ENCODE measurements at places on chromosomes 4 and X. TPM values are rescaled to one million over a fixed set of nuclear protein-coding genes. Genes with fewer than 3 reads are reported as not detected.

GRCh38 chr4:41175794-41176193, 38.5 kb downstream of the APBB2 start:
- no peak for DNase-seq

Gene SMARCA1
- total RNA-seq, result 34.8 TPM

DNA sequence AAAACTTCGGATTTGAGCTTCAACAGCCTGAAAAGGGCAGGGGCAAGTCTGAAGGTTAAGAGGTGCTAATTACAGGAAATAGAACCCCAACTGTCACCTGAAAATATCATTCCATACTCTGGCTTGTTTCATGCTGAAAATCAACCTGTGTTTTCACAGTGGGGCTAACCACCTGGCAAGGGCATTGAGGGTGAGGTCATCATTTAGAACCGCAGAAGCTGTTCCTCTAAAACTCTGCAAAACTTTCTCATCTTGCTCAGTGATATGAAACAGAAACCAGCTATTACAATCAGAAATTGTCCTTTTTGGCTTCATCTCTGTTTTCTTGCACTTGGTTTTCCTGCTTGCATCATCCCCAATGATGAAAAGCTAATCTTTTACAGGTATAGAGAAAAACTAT, 247.6 kb downstream of the DCLK2 start:
- no peak for DNase-seq

DNA sequence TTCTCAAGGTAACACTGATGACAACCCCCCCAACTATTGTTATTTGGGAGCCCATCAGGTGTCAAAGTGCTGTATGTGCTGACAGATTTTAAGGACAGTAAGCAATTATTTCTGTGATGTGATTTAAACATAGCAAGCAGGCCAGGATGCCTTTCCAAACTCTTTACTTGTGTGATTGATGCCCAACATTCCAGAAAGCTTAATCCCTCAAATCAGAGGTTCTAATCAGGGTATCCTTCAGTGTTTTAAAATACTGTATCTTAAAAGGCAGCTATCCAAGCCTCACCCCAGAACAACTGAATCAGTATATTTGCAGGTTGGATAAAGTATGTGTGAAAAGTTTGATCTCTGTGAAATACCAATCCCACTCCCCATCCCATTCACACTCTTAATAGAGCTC, 119.7 kb downstream of the GASK1B start:
- no peak for DNase-seq

Gene TLR2
- 8.7 TPM for total RNA-seq

DNA sequence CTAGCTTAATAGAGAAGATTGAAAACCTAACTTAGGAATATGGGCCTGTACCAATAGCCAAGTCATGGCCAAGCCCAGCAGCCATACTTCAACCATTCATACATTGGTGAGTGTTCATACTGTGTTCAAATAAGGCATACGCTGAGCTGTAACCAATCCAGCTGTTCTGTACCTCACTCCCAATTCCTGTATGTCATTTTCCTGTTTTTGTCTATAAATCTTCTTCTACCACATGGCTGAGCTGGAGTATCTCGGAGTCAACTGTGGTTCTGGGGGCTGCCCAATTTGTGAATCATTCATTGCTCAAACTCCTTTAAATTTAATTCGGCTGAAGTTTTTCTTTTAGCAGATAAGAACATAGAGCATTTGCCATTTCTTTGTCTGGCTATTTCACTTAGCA, 195.3 kb upstream of the ANKRD50 start:
- peak; percentile 8 for DNase-seq

GRCh38 chr4:75144475-75144874, 211.6 kb downstream of the PARM1 start:
- no peak for DNase-seq

GRCh38 chr4:11428899-11429698, 405 bp upstream of the HS3ST1 start:
- DNase-seq, result peak; percentile 86

Gene CYP4V2
- total RNA-seq, result 0.69 TPM
